ENCODE measurements at places on chromosomes 11 and 22.

- no peak for DNase-seq
These were observed 83.0 kb upstream of the YWHAH start for GRCh38 chr22:31861226-31861840.

DNA sequence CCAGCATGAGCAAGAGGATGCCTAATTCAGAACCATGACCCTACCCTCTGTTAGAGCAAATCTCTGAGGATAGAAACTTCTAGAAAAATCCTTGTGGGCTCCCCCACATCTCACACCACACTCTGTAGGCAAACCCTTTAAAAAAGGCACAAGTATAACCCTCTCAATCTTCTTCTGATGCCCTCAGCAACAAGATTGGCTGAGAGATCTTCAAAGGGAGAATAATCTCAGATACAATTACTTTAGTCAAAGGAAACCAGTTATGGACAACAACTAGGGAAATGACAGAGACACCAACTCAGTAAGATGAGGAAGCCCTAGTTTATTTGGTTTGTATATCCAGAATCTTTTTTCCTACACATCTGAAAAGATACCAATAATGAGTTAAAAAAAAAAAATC, 49.2 kb downstream of the LIF start:
- no peak for DNase-seq

- DNase-seq: no peak
These were observed 1.3 kb downstream of the PARVB start for GRCh38 chr22:44025171-44026065.

GRCh38 chr11:29129844-29130243, 887.0 kb downstream of the KCNA4 start:
- no peak for DNase-seq

- DNase-seq: no peak
These were observed 19.5 kb upstream of the SYT8 start for GRCh38 chr11:1815311-1815710.

DNA sequence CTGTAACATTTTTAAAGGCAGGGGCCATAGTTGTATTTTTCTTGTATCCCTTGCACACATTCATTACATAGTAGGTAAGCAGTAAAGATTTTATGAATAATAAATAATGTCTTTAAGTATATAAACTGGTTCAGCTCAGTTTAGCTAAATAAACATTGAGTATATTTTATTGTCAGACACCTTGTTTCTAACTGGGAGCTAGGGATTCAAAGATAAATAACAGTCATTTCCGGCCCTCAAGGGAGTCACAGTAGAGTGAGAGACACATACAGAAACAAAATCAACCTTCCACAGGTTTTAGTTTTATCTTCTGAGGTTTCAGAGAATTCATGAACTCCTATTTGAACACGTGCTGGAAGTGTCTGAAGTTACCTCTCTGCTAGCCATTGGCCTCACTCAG, 760.2 kb downstream of the DLG2 start:
- no peak for DNase-seq

DNA sequence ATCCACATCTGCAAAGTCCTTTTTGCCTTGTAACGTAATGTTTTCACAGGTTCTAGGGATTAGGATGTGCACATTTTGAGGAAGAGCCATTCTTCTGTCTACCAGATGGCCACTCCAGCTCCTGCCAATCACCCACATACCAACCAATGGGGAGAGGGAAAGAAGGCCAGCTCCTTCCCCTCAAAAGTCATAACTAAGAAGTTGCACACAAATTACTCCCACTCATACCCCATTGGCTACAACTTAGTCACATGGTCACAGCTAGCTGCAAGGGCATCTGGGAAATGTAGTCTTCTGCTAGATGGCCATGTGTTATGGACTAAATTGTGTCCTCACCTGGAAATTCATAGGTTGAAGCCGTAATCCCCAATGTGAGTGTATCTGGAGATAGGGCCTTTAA, 15.4 kb upstream of the MYOD1 start:
- no peak for DNase-seq

DNA sequence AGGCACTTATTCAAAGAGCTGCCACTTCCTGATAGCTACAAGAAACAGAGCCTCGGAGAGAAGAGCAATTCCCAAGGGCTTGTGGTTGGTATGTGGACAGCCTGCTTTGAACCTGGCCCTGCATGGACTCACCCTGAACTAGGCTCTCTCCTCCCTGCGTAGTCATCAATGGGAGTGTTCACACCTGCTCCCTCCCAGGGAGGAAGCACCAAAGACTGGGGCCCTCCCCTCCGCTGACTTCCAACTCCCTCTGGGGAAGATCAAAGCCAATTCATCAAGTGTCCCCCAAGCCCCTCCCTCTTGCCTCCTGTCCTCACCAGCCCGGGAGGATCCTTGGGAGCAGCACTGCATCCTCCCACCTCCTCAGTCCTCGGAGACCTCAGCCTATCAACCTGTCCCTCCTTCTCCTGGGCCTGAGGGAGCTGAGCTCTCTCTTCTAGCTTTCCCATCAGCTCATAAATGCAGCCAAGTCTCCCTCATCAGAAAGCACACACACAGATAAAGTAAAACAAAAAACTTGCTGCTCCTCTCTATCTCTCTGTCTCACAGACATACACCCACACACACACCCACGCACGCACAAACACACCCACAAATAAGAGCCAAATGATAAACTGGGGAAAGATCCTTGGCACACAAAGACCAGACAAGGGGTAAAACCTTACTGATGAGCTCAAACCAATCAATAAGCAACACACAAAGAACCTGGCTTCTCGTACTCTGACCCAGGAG, 3.3 kb downstream of the A4GALT start:
- no peak for DNase-seq

DNA sequence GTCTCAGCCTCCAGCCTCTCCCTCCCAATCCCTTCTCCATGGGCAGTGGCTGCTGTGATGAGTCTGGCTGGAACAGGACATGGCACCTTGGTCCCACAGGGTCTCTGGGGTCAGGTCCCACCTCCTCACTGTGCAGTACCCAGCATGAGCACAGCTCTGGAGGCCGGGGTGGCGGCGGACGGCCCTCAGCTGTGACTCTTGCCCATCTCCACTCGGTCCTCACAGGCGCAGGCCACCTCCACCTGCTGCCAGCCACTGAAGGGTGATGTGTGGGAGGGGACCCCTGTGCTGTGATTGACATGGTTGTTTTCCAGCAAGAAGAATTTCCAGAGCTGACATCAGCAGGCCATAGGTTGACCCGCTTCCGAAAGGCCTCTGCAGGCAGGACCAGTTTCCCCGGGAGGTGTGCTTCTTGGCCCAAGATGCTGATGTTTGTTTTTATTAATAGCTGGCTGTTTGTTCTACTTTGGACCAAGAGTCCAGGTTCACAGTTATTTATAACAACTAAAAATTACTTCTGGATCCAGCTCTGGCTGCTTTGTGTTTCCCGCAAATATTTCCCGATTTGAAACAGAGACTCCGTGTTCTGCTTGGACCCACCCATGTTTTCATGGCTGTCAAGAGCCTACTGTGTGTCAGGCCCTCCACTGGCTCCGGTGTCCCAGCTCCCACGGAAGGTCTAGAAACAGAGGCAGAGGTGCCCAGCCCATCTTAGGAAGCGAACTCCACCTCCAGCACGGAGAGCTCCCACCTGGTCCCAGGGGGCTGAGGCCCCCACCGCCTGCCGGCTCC, 45.7 kb downstream of the SCUBE1 start:
- no peak for DNase-seq

GRCh38 chr11:55106391-55106790, 155.6 kb upstream of the TRIM48 start:
- no peak for DNase-seq

DNA sequence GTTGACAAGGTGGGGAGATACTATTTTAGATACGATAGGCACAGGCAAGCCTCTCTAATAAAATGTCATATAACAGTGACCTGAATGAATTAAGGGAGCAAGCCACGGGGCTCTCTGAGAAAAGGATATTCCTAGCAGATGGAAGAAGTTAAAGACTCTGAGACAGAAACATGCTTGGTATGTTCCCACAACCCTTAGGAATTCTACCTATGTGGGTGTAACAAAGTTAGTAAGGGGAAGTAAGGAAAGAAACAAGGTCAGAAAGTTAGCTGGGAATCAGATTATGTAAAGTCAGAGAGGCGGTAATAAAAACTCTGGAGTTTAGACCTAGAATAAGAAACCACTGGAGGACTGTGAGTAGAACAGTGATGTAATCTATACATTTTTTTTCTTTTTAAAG, 59.7 kb upstream of the GDPD4 start:
- DNase-seq: no peak

GRCh38 chr11:27084518-27084917, 43.9 kb downstream of the BBOX1 start:
- DNase-seq: no peak

DNA sequence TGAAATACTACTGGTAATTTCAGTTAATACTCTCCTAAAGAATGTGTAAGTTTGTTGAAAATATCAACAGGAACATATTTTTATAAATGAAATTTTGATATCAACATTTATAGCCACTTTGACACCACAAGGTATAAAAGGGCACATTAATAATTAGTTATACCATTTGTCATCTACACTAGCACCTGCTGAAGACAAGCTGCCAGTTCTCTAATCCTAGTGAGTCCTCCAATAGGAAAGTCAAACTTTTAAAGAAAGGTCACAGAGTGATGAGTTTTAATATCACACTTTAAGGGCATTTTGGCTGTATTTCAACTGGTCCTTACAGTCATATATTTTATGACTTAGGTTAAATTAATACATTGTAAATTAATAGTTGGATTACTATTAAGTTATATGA, 52.3 kb downstream of the APOL5 start:
- no peak for DNase-seq

- DNase-seq: no peak
These were observed 223.1 kb downstream of the TMEM135 start for GRCh38 chr11:87260811-87261210.

- no peak for DNase-seq
These were observed 4.0 kb downstream of the ANO3 start for GRCh38 chr11:26335903-26336302.

DNA sequence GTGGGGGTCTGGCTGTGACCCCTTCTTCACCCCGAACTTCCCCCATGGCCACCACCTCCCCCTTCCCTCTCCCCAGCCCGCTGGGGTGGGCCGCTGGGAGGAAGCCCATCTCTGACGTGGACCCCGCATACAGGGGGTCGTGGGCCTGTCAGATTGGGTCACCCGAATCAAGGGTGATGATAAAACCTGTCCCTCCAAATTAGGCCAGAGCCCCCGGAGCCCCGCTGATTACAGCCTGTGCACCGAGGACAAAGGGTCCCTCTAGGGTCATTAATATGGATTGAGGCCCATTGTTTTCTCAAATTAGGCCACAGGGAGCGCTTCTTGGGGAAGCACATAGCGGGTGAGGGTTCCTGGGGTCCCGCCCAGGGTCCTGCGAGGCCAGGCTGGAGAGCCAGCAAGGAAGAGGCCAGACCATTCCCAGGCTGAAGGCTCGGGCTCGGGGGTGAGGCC, 4.9 kb upstream of the LINC01488 start:
- no peak for DNase-seq

DNA sequence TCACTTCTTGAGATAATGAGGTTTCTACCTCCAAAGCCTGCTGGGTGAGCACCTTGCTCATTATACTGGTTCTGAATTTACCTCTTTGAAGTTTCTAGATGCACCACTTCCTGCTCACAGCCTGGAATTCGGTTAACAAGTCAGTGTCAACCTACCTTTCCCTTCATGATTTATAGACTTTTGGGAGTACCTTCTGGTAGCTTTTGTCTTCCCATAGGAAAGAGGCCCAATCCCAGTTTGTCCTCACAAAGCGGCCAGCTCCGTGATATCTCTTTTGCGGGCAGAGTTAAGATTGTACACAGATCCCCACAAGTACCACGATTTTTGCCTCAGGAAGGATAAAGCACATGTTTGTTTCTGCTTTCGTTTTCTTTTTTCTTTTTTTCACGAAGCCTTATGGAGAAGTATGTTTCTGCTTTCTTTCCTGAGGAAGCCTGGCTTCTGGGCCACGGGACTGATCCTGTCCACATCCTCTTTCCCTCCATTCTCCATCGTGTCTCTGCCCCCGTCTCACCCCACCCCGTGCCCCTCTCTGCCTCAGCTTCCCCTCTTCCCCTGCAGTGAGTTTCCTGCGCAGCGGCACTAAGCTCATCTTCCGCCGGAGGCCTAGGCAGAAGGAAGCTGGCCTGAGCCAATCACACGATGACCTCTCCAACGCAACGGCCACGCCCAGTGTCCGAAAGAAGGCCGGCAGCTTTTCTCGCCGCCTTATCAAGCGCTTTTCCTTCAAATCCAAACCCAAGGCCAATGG, 5.7 kb upstream of the HINFP start:
- no peak for DNase-seq

DNA sequence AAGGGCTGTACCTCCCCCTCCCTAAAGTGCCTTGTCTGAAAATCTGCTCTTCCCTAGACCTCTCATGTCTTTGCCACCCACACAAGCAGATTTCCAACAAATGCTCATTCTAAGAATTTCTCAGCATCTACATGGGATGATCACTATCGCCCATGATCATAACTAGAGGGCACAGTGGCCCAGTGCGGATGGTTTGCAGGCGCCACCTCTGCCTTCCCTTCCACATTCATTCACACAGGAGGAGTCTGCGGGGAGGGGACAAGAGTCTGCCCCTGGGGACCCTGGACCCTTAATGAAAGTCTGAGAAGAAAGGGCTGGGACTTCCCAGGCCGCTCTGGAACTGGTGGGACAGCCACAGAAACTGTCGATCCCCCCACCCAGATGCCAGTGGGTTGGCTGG, 28.9 kb downstream of the KCTD17 start:
- no peak for DNase-seq

DNA sequence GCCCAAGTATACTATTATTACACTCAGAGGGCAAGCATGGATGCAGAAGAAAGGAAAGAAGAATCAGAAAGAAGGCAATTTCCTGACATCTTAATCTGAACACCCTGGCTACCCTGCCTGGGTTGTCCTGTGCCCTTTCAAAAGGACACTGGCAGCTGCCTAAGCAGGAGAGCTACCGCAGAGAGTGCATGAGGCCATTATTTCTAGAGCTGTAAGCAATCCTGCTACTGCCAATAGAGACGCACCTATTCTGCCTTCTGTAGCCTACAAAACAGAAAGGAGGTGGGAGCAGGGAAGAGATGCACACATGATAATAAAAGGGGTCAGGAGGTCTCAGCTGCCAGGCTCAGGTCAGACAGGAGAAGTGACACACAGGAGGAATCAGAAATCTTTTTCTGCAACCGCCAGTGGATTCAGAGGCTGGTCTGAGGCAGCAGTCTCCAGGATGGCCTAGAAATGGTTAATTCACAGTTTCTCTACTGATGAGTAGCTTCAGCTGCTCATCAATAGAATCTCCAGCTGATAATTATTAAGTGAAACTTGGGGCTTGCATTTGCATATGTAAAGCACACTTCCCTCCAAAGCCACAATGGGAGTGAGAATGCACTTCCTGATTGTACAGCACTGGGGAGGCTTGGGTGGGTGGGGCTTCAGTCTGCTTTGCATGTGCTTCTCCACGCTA, 253.9 kb downstream of the LARGE1 start:
- DNase-seq: peak; percentile 44

- DNase-seq: no peak
These were observed 86.8 kb downstream of the WT1 start for GRCh38 chr11:32348502-32348901.

GRCh38 chr22:47151490-47151889, 389.0 kb downstream of the TBC1D22A start:
- no peak for DNase-seq

All from NCI-H526 treated with DMSO at 0.1 percent for 48 hours (cell line).